ENCODE measurements at places on chromosomes 12 and 14.

GRCh38 chr12:6768437-6768914 is 2.3 kb downstream of the PTMS start:
- DNase-seq = no peak

- no peak for DNase-seq
These were observed 107.0 kb downstream of the EXOC5 start for GRCh38 chr14:57161583-57162234.

DNA sequence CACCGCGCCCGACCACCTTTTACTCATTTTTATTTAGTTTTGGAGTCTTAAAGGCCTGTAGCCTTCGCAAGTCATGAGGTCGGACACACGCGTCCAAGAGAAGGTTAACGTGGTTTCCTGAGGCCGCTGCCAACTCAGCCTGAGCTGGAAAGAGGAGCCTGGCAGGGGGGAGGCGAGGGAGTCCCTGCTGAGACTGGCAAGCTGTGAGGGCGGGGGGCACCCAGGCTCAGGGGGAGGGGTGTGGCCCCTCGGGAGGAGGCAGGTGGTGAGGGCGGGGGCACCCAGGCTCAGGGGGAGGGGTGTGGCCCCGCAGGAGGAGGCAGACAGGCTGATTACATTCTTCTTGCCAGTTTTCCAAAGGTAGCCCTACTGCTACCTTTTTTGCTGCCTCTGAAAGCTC is 143.2 kb downstream of the PIWIL1 start:
- no peak for DNase-seq

GRCh38 chr12:102708108-102708507 is 208.9 kb downstream of the PAH start:
- no peak for DNase-seq

DNA sequence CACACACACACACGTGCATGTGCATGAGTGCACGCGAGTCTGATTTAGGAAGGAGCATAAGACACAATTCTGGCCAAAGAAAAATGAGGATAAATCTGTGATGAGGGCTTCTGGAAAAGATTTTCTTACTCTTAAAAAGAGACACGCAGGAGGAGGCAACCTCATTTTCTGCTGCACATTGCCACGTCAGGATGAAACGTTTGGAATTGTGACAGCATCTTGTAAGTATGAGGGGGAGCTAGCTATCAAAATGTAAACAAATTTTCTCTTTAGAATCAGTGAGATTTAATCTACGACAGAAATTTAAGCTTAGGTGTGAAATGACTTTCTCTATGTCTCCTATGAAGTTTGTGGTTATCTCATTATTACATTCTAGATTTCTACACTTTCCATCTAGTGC is 31.1 kb upstream of the NUBPL start:
- DNase-seq = no peak

DNA sequence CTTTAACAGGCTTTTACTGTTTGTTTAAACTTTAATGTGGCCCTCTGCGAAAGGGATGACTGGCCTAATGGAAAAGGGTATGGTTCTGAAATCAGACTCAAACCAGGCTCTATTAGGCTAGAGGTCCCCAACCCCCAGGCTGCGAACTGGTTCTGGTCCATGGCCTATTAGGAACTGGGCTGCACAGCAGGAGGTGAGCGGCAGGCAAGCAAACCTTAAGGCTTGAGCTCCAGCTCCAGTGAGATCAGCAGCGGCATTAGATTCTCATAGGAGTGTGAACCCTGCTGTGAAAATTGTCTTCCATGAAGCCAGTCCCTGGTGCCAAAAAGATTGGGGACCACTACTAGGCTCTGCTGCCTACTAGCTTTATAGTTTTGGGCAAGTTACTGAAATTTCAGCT is 11.1 kb downstream of the GALNT4 start:
- no peak for DNase-seq

DNA sequence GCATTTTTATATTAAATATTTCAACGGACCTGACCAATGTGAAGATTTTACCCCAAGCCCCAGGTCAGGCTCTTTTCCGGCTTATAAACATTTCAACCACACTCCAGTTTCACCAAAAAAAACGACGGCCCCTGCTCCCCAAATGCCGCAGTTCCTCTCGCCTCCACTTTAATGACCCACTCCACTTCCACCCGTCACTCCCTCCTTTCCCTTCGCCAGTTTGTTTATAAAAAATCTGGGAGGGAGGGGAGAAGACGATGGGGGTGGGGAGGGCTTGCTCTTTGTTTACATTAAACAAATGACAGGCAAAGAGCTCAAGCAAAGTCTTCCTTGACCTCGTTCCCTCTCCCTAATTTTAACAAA is 5.4 kb downstream of the SIX6 start:
- no peak for DNase-seq

DNA sequence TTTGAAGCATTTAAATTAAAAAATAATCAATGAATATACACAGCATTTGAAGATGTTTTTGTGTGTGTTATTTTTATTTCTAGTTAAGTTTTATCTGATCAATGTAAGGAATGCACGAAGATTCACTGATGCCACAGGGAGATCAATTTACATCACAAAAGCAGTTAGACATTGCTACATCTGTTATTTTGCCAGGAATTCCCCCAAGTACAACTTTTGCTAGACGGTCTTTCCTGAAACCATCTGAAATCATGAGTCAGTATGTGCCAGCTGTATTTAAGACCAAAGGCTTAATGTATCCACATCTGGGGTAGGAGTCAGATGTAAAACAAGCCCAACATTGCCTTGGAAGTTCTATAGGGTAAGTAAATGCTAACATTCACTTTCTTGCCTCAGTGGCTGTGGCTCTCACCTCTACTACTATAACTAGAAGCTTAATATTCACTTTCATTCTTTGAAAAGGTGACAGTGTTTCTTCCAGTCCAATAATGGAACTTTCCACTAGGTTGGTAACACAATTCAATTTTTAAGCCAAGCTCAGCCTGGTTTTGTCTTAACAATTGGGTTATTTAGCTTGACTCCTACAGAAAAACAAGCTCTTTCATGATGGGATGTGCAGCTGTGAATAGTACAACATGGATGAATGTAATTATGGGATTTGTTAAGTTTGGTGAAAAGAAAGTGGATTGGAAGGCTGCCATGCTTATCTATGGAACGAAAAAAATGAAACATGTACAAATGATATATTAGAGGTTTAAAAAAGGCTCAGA is 385.4 kb upstream of the TMEM132C start:
- DNase-seq = no peak

DNA sequence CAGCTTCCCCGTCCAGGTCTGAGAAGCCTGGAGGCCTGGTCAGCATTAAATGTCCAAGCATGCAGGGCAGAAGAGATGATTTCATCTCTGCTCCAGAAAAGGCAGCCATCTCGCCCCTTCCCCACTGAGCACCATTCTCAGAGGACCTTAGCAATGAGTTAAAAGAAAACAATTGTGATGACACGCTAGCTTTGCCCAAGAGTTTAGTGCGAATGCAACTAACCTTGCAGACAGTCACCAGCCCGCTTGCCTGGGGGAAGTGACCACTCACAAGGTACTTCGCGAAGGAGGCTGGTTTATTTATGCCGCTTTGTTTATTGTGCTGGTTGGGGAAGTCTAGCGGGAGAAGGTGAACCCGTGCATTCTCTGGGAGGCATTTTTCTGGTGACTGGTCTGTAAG is 170.7 kb downstream of the RBM19 start:
- DNase-seq = no peak

DNA sequence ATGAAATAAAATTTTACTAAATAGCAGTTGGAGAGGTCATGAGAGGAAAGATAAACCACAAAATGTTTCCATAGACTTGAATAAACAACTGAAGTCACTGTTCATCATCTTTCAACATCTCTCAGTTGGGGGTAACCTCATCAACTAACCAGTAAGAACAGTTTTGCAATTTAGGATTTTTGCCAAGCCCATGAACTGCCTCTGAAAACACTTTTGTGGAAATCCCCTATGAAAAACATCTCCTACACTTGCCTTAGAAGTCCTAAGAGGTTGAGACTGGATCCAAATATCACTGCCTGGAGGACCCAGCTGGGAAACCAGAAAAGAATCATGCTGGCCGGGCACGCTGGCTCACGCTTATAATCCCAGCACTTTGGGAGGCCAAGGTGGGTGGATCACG is 273.1 kb downstream of the C12orf50 start:
- no peak for DNase-seq

GRCh38 chr14:80587096-80587724 is 354.3 kb downstream of the CEP128 start:
- peak; percentile 2 for DNase-seq

DNA sequence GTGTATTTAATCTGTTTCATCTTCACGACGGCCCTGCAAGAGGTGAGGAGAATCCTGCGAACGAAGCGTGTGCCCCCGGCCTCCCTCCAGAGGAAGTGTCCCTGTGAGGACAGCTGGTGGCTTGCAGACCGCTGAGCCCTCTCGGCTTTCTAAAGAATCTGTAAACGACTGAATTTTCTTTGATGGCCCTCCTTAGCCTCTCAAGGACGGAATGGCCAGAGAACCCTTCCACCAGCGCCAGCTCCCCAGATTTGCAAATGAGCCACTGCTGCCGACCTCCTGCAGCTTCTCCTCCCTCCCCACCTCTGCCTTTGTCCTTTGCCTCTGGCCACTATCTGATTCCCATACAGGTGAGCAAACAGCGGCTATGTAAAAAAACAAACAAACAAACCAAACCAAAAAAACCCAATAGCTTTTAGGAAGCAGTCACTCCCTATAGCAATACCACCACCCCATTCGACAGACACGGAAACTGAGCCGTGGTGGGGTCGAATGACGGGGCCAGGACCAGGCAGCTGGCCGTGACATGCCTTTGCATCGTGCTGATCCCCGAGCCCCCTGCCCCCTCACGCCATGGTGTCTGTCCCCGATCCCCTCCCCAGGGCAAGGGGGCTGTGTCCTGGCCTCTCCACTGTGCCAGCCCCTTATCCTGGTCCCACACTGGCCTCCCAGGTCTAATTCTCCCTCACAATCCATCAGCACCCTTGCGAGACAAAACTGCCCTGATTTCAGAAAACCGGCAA is 23.6 kb downstream of the RFLNA start:
- no peak for DNase-seq

- DNase-seq = no peak
These were observed 256.9 kb downstream of the SYT1 start for GRCh38 chr12:79121486-79121885.

GRCh38 chr12:2227360-2227759 is 174.6 kb downstream of the CACNA1C start:
- no peak for DNase-seq

DNA sequence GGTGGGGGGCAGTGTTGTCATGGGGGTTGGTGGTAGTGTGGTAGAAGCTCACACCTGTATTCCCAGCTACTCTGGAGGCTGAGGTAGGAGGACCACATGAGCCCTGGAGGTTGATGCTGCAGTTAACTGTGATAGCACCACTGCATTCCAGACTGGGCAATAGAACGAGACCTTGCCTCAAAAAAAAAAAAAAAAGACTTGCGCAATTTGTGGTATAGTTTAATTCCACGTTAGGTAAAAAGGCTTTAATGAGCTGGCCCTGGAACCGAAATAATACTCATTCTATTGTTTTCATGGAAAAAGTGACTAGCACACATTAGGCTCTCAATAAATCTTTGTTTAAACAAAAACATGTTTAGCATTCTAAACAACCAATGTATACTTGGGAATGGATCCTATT is 25.4 kb upstream of the NAP1L1 start:
- DNase-seq = no peak

DNA sequence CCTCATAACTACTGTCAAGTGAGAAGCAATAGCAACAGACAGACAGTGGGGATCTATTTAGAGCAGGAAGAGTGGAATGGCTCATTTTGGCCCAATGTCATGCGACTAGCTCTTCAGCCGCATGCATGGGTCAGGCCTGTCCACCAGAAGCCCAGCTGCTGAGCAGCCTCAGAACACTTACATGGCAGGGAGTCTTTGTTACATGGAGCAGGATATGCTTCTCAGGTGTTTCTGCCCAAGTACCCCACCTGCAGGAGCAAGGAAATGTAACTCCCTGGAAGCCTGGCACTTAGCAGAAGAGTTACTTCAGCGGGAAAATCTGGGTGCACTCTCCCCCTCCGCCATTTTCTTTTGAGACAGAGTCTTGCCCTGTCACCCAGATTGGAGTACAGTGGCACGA is 73.5 kb upstream of the ARHGAP5 start:
- no peak for DNase-seq

- DNase-seq = no peak
These were observed 561.9 kb downstream of the CCER1 start for GRCh38 chr12:90393089-90393488.

GRCh38 chr14:73720636-73721035 is 6.5 kb upstream of the PNMA1 start:
- no peak for DNase-seq

DNA sequence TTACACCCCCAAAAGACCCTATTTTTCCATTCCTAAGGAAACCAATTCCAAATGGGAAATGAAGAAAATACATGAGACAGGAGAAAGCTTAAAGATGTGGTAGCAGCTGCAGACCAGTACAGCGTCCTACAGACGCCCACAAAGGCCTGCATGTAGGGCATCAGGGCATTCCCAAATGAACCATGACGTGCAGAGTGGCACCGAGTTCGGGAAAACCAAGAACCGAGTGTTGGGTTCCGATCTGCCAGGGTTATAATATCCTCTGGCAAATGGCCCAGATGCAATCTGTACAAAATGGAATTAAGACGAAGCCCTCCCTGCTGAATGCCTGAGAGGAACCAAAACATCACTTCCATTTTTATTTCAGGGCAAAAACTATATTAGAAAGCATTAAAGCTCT is 34.4 kb upstream of the SELPLG start:
- no peak for DNase-seq

DNA sequence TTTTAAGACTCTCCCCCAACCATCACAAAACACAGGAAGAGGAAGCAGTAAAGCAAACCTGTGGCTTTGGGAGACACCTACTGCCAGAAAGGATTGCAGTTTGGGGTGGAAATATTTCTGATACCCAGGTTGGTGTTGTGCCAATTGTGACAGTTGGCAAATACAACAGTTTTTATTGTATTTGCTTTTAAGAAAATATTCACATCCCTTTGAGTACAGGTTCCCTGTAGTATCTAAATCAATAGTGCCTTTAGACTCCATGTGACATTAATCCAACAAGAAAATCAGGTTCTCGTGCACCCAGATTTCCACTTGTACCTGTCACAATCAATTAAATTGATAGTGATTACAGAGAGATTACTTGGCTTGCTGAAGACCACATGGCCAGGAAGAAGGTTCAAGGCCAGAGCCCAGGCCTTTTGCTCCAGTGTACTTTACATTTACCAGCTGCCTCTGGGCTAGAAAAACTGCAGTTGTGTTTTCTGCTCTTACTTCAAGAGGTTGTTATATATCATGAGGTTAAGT is 361.2 kb downstream of the ATP23 start:
- DNase-seq = no peak

DNA sequence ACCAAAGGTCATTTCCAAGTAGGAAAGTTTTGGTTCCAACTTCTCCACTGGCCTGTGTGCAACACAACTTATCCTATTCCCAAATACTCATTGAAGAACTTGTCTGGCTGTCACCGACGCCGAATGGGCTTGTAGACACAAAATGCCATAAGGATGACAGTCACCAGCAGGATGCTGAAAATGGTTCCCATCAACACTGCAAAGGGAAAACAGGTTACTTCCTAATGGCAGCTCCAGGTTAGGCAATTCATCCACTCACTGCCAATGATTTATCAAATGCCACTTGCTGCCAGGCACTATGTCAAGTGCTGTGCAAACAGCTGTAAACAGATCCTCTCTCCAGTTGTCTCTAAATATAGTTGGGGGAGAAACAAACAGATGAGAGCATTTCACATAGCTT is 6.1 kb downstream of the C12orf76 start:
- DNase-seq = no peak
